ENCODE measurements at places on chromosomes 3 and 15.
A peak's percentile ranks its signal among the peaks of the same experiment; 100 is the strongest.

DNA sequence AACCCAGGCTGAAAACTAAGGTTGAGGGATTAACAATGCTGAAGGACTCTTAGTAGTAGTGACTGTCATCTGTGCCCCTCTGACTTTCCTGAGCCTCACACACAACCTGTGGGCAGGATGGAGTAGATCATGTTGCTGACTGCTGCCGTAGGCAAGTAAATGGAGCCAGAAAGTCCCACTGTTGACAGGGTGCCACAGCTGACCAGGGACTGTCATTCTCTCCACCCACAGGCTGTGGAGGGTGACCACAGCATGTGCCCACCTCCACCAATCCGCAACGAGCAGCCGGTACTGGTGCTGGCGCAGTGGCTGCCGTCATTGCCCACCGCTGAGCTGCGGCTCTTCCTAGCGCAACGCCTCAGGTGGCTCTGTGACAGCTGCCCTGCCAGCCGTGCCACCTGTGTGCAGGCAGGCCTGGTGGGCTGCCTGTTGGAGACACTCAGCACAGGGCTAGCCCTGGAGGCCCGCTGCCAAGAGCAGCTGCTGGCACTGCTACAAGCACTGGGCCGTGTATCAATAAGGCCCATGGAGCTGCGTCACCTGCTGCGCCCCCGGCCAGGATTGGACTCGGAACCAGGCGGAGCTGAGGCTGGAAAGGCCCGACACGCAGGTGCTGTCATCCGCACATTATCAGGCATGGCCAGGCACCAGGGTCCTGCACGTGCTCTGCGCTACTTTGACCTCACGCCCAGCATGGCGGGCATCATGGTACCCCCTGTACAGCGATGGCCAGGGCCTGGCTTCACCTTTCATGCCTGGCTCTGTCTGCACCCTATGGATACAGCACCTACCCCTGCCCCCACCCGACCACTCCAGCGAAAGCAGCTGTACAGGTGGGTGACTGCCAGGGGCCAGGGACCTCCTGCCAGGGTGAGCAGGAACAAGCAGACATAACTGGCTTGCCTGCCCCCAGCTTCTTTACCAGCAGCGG lies 15.6 kb downstream of the NBEAL2 start:
- no peak for DNase-seq

DNA sequence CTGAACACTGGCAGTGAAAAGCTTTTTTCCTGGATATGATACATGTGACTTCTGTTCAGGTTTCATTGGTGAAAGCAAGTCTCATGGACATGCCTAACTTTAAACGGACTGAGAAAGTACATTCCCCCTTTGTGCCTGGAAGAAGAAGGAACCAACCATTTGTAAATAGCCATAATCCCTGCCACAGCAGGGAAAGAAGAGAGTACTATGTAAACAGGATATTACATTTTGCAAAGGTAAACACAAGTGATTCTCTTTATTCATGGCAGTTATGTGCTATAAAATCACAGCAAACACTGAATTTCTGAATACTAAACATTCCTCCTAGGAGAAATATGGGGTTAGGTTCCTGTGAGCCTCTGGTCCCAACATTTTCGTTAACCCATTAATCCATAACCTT lies 46.8 kb downstream of the PRICKLE2 start:
- no peak for DNase-seq

- DNase-seq = no peak
Observed at GRCh38 chr3:64229903-64230302, 4.6 kb upstream of the PRICKLE2 start.

- peak; percentile 65 for DNase-seq
Observed at GRCh38 chr3:15055019-15055557, 10.0 kb downstream of the MRPS25 start.

- no peak for DNase-seq
Observed at GRCh38 chr3:197144188-197144587, 114.6 kb upstream of the MELTF start.

GRCh38 chr15:41337631-41338522 lies 5.2 kb downstream of the NUSAP1 start:
- no peak for DNase-seq

- no peak for DNase-seq
Observed at GRCh38 chr15:50051811-50052419, 67.1 kb downstream of the ATP8B4 start.

DNA sequence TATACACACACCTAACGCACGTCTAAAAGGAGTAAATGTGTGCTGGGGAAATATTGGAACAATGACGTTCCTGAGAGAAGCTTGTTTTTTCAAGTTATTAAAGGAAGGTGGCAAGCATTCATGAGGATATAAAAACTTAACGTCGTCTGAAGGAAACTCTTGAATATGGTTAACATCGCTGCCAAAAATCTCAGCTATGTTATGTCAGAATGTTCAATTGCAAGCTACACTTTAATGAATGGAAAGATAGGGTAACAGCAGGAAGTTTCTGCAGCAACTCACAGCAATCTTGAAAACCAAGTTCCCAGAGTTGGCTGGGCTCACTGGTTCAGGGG lies 54.3 kb upstream of the MEF2A start:
- no peak for DNase-seq

DNA sequence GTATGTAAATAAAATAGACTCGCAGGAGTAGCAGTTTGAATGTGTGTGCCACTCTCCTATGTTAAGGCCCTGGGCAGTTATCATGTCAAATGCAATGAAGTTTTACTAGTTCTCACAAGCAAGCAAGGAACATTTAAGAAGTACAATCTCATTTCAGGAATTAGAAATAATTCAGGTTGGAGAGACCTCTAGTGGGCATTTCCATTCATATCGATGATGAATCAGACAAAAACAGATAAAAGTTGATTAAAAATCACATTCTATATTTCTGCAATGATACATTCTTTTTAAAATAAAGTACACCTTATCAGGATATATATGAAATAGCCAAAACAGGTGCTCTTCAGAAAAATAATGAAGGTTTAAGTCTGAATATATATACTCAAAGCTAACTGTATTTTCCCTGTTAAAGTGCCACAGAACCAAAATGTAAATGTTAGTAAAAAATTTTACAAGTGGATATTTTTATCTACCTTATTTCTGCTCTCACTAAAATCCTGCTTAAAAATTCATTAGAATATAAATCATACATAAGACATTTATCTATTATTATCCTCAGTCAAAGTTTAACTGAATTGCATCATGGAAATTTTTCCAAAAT lies 492.4 kb upstream of the FRG2C start:
- DNase-seq = no peak

- no peak for DNase-seq
Observed at GRCh38 chr3:171345107-171345843, 114.9 kb downstream of the TNIK start.

- no peak for DNase-seq
Observed at GRCh38 chr3:23094890-23095462, 108.2 kb upstream of the UBE2E2 start.
